ENCODE measurements at places on chromosomes 1 and 21.

- DNase-seq = no peak
Measured at GRCh38 chr1:10193288-10193687, 17.1 kb upstream of the KIF1B start.

DNA sequence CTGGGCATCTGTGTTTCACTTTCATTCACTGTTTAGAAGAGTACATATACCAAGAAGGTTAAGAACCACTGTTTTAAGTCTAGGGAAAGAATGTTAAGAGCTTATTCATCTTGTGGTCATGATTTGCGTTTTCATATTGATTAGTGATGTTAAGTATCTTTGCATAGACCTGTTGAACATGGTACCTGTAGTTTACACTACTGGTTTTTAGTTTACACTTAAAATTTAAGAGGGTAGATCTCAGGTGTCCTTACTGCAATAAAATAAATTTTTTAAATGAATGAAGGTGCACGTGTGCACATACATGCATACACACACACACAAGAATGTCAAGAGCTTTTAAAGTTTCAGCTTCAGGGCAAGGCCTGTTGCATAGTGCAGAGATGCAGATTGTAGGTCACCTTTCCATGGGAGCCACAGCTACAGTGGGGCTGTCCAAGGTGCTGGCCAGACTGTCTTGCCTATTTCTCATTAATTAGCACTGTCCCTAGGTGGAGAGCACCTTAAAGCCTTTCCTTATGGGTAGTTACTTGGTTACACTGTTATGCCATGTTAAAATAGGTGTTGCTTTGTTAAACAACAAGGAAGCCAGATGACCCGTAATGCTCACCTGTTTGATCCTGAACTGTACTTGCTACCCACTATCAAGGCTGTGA lies 543.0 kb upstream of the DAB1 start:
- no peak for DNase-seq

DNA sequence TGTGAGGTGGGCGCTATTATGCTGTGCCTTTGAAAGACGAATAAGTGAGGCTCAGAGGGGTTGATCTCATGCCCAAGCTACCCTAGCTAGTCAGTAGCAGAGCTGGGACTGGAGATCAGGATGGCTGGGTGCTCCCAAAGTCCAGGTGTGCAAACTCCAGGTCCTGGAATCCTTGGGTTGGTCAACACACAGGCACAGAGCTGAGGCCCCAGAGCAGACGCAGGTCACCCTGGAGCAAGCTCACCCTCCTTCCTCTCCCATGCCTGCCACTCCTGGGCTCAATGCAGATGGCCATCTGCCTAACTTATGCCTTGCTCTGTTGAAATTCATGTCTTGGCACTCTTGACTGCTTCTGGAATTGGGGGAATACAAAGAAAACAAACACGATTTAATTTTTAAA lies 587.2 kb downstream of the PTPRU start:
- no peak for DNase-seq

GRCh38 chr21:33076600-33077329 lies 6.8 kb downstream of the OLIG1 start:
- DNase-seq = no peak

DNA sequence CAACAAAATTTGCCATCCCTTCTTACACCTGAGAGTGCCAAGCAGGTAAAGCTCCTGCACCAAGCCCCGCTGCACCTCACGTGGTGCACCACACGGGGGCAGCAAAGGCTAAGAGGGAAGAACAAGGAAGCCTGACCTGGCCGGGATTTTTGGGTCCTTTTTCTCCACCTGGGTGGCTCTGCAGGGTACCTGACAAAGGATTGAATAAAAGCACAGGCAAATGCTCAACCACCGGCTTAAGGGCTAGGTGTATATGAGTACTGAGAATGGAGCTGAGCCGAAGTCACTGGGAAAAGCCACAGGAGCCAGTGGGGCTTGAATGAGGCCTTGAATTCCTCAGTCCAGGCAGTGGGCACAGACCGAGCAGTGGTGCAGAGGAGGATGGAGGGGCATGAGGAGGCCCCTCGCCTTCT lies 36.4 kb downstream of the ZNF697 start:
- peak; percentile 41 for DNase-seq

DNA sequence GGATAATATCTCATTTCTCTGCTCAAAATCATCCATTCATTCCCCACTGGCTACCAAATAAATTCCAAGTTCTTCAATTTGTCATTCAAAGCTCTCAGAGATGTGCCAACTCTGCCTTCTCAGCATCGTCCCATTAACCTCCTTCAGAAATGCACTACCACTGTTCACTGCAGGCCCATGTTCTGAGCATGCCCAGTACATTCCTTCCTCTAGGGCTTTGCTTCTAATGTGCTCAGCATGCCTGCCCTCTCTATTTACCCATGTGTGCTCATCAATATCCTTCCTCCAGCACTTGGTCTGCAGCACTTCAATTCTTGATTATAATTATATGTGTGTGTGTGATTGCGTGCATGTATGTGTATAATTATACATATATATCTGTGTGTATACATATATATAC lies 36.1 kb upstream of the RGS8 start:
- no peak for DNase-seq

- DNase-seq = no peak
Measured at GRCh38 chr1:1244192-1244811, 2.2 kb downstream of the C1QTNF12 start.

GRCh38 chr1:234708700-234709395 lies 98.9 kb upstream of the IRF2BP2 start:
- no peak for DNase-seq

- DNase-seq = no peak
Measured at GRCh38 chr1:209810783-209811182, 4.8 kb upstream of the IRF6 start.

GRCh38 chr1:154170547-154171222 lies 15.8 kb upstream of the NUP210L start:
- DNase-seq = no peak

- DNase-seq = no peak
Measured at GRCh38 chr1:181623850-181624249, 140.5 kb downstream of the CACNA1E start.

DNA sequence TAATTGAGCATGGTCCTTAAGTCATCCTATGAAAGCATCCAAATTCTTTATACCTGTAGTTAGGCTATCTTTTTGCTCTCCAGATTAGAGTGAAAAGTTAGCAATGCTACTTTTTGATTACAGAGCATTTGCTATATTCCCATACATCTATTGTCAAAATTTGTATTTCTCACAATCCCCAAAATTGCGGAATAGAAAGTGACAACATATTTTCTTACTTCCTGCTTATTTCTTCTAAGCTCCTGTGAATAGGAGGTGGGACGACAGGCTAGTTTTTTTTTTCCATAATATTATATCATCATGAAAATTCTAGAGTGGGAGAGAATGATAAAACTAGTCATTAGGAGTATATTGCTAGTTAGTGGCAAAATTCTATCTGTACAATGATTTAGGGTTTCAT lies 264.0 kb upstream of the DPYD start:
- no peak for DNase-seq

DNA sequence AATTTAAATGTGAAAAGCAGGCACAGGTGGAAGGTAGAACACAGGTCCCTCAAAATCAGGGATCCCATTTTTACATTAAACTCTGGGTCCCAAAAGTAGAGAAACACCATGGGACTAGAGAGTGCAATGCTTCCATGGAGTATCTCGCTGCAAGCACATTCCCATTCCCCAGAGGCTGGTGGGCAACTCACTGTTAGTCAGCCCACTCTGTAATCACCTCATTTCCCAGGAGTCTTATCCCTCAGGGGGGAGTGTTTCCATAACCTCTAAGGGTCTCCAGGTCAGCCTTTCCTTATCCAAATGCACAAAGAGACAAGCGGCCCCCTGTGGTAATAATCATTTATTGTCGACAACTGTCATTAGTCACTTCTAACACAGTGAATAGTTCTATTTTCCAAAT lies 490.1 kb upstream of the LRRC7 start:
- DNase-seq = no peak

DNA sequence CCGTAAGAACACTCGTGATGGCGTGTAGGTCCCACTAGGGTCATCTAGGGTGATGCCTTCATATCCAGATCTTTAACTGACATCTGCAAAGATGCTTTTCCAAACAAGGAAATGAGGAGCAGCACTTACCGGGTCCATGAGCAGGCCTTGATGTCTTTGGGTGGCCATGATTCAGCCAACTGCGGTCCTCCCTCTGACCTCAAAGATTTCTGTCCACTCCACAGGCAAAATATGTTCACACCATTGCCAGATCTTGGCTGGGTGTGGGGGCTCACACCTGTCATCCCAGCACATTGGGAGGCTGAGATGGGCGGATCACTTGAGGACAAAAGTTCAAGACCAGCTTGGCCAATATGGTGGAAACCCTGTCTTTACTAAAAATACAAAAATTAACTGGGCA lies 18.2 kb downstream of the TRPM2 start:
- no peak for DNase-seq

DNA sequence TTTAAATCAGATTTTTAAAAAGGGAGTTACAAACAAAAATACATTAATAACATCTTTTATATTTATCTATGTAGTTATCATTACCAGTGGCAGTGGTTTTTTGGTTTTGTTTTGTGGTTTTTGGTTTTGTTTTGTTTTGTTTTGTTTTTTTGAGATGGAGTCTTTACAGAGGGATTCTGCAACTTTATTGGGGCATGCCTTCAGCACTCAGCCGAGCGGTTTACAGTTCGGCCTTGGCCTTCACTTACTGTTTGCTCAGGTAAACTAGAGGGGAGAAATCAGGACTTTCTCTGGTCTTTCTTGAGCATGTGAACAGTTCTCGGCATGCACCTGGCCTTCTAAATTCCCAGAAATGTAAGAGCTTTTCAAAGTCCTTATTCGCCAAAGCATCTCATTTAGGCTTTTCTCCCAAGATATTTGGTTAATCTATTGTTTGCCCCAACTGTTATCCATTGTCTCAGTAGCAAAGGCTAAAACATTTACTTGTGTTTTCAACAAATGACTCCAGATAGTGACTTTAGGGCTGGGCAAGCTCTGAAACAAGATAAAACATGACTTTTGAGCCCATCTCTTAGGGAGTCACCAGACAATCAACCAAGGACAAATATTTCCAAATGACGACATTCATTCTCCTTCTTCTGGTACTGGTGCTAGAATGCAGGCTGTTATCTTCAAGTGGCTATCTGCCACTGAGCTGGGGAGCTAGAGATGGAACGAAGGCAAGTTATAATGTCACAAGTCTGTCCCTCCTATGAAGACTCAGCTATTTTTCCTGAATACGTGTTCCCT lies 48.4 kb upstream of the ADORA3 start:
- DNase-seq = no peak

DNA sequence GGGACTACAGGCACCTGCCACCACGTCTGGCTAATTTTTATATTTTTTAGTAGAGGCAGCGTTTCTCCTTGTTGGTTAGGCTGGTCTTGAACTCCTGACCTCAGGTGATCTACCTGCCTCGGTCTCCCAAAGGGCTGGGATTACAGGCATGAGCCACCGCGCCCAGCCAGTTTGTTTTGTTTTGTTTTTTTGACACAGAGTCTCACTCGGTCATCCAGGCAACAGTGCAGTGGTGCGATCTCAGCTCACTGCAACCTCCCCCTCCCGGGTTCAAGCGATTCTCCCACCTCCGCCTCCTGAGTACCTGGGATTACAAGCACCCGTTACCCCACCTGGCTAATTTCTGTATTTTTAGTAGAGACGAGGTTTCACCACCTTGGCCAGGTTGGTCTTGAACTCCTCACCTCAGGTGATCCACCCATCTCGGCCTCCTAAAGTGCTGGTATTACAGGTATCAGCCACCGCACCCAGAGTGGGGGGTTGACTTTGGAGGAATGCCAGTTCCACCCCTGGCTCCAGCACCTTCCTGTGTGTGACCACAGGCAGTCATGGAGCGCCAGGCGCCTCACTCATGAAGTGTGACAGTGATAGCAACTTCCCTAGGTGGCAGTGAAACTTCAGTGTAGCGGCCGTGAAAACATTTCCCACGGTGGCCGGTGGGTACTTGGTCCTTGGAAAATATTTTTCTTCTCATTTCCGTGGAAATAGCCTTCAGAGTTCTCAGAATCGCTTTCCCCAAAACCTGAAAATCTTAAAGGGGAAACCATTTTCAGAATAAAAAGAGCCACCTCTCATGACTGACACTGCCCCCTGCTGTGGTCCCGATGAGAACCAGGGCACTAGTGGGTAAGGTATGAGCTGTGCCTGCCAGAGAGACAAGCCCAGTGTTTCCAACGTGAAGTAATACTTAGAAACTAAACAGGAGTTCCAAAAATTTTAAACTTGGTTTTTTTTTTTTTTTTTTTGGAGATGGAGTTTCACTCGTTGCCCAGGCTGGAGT lies 48.6 kb downstream of the WDR4 start:
- no peak for DNase-seq

- peak; percentile 95 for DNase-seq
Measured at GRCh38 chr1:204516180-204516879, at the start of gene MDM4. Gene MDM4 (plus strand): TSS chr1:204516406. CDS start chr1:204525519, 9,113 bp downstream.

DNA sequence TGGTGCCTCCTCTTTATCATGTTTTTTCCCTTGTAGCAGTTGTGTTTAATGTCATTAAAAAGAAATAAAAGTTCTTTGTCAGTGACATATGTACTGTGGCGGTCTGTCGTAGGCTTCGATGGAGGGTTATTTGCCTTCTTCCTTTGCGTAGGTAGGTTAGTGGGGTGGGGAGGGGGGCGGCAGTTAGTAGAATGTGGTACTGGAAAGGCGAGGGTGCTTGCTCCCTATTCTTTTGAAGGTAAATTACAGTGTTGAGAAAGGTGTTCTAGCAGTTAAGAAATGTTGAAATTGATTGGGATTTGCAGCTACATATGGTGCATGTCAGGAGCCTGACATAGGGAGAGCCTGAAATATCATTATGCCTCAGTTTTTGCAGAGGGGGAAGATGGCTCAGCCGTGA lies 11.9 kb downstream of the FNDC5 start:
- no peak for DNase-seq

DNA sequence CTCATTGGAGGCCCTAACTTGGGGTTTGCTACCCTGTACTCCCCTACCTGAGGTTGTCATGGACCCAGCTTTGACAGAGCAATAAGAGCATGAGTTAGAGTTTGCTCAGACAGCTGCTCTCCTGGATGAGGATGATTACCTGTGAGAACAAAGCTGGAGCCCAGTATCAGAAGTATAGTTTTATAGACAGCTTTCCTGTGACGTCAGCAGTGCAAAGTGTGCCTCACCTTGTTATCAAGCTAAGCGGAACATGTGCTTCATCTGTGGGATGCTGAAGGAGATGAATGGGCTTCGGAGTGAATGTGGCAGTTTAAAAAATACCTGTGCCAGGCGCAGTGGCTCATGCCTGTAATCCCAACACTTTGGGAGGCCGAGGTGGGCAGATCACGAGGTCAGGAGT lies 5.4 kb upstream of the WDR47 start:
- DNase-seq = no peak

- DNase-seq = no peak
Measured at GRCh38 chr21:27362249-27362648, 395.4 kb upstream of the ADAMTS5 start.

- DNase-seq = no peak
Measured at GRCh38 chr1:16302709-16303627, 49.3 kb downstream of the FBXO42 start.

GRCh38 chr1:10495475-10495817 lies 20.7 kb downstream of the PEX14 start:
- no peak for DNase-seq

DNA sequence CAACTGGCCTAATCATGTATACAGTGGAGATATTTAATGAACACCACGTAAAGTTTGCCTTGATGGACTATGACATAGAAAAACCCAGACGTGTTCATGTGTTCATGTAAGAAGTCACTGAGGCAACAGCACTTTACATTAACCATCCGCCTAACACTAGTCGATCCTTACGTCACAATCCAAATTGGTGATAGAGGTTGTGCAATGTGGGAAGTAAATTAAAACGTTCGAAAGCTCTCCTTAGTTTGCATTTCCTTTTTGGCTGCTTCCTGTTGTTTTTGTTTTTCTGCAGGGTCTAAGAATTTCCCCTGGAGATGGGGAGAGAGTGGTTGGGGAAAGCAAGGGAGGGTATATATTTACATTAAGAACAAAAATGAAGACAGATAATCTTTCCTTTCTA lies 587.5 kb upstream of the ADGRL2 start:
- DNase-seq = no peak
